Left ventricle myocardium inferior (tissue), 1 donor: ENCODE measurements at places on chromosomes 2 and 18. TPM values are rescaled to one million over a fixed set of nuclear protein-coding genes. Genes with fewer than 3 reads are reported as not detected.

EVA1A gene
- 0.41 TPM for total RNA-seq

IDH1 gene
- total RNA-seq: 38.4 TPM

TBR1 gene
- not detected for total RNA-seq

MEP1B gene
- not detected for total RNA-seq

ZAP70 gene
- total RNA-seq: 0.55 TPM

FAM237A gene
- total RNA-seq: not detected

MAP3K19 gene
- total RNA-seq: not detected

VAMP5 gene
- 47.3 TPM for total RNA-seq

FHL2 gene
- 2,742 TPM for total RNA-seq

XDH gene
- 0.05 TPM for total RNA-seq

LRATD1 gene
- total RNA-seq: 3.1 TPM

UBE2F gene
- total RNA-seq: 63.5 TPM

MRPS9 gene
- 73.2 TPM for total RNA-seq

ITGA6 gene
- 42.0 TPM for total RNA-seq

TRIM43 gene
- not detected for total RNA-seq

TMEM247 gene
- total RNA-seq: not detected

DHRS9 gene
- total RNA-seq: 7.3 TPM

DUSP2 gene
- 0.82 TPM for total RNA-seq

FASTKD1 gene
- total RNA-seq: 121 TPM

FBXO41 gene
- total RNA-seq: 0.55 TPM

SETBP1 gene
- total RNA-seq: 10.3 TPM

RFTN2 gene
- 5.6 TPM for total RNA-seq

CD8A gene
- 0.63 TPM for total RNA-seq

HSBP1L1 gene
- 12.2 TPM for total RNA-seq
